Epithelial cell of proximal tubule (primary cell): ENCODE measurements at places on chromosomes 6 and 20.

- no peak for DNase-seq
Observed at GRCh38 chr20:14488756-14489479, 151.5 kb upstream of the FLRT3 start.

DNA sequence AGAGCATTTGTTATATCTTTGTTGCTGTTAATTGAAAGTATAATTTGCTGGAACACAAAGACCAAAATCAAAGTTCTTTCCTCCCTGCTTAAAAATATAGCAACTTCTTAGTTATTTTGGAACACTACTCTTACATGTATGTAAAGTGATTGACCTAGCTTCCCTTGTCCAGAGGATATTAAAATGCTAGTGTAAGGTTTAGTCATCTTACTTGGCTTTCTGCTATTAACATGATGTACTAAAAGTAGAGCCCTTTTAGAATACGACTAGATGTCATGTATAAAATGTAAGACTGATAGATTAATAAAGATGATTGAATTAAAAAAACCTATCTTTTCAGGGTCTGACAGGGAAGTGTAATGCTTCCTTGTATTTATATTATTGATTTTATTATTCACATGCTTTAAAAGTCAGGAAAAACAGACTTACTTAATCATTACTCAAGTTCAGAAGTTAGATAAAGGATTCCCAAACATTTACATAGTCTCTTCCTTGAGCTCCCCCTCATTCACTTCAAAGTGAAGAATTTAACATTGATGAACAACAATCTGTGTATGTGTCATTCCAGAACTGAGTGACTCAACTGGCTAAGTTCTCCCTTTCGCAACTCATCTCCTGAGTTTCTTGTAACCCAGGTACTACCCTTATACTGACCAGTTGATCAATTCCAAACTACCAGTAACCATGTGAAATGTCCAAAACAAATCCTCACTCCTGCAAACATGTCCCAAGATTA lies 50.9 kb downstream of the BTBD9 start:
- DNase-seq: peak; percentile 69

GRCh38 chr20:17473659-17474058 lies 57.5 kb downstream of the BFSP1 start:
- no peak for DNase-seq

GRCh38 chr20:24987873-24988835 lies 4.4 kb downstream of the APMAP start:
- DNase-seq: no peak

DNA sequence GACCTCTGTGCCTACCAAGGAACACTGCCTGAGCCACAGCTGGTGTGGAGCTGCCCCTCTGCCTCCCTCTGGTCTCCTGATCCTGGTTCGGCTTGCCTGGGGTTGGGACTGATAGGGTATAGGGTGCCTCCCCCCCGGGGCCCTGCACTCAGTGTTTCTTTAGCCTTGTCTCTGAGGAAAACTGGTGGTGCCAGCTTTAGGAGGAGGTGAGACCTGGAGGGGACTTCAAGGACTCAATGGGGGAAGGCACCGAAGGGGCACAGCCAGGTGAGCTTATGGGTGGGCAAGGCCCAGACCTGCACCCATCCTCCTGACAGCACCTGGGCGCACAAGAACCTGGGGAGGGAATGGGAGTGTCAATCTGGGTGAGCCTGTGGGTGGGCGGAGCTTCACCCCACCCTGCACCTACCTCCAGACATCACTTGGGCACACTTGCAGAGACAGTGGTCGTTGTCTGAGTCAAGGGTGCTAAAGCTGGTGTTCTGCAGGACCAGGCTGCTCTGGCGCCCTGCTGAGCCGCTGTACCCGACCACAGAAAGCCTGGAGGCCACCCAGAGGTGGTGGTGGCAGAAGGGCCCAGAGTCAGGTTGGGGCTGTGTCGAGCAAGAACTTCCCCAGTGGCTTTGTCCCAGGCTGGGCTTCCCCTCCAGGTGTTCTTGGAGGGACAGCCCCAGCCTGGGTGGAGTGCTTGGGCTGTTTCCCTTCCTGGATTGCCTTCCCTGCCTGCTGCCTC lies 40.5 kb downstream of the FAM110A start:
- DNase-seq: no peak

DNA sequence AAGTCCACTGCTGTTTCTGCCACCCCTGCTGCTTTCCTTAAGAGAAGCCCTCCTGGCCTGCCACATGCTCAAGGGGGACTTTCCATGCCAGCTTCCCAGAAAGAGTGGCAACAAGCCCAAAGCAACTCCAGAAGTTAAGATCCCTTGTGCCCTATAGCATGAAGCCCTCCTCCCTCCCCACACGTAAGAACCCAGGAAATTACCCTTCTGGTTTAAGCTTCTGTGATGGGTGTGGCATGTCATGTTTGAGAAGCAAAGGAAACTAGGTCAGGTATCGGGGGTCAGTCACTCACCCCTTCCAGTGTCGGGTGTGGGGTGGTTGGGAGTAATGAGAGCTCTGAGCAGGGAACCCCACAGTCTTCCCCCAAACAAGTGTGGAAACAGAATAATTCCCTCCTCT lies 196.1 kb downstream of the LRFN2 start:
- DNase-seq: no peak

DNA sequence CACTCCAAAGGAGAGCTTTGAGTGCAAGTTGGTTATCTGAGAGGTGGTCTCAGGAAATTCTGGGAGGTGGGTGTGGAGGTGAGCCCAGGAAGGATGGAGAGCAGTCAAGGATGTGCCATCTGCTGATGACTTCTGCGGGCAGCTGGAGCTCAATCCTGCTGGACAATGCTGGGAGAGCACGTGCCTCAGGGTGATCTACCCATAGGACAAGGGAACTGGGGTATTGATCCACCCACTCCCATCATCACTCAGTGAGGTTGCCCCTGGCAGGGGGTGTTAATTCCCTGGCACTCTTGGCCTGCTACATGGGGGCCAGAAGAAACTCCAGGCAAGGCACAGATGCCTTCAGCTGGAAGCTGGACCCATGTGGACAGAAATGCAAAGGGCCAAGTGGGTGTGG lies 7.1 kb upstream of the ZBP1 start:
- DNase-seq: no peak

DNA sequence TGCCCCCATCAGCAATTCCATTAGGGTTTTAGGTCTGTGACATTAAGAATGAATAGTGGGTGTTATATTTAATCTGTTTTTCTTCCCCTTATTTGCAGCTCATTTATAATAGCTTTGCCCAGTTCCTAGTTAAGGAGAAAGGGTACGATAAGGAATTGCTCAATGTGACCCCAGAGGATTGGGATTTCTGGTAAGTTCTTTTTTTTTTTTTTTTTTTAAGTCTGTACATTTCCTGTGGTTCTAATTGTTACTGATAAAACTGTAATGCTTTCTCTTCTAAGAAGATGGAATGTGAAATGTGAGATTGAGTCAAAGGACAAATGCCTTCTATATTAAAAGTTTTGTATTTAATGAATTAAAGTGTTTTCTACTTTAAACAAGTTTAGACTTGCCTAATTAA lies 5.5 kb downstream of the NT5DC1 start:
- DNase-seq: no peak

DNA sequence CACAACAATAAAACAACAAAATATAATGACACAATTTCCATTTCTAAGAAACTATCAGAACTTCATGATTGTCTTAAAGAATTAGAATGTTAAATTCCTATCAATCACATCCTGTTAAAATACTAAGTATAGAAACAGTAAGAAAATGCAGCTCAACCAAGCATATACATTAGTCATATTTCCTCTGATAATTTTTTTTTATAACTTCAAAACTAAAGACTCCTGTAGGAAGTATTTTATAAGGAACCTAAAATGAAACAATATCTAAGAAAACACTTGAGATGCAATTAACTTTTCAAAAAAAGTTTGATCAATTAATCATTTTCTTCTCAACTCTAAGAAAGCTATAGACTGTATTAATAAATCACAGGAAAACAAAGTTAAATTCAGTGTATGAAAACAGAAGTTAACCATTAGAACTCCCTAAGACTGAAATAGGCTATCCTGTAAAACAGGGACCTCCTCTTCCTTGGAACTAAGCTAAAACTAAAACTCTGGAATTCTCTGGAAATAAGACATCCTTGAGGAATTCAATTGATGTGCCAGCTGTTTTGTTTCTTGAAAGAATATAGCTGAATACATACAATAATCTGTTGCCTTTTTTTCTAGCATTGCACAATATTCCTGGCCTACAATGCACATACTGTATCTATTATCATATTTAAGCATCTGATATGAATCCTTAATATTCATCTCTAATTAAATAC lies 19.8 kb downstream of the FKBP5 start:
- no peak for DNase-seq

- no peak for DNase-seq
Observed at GRCh38 chr20:31758521-31758920, 19.4 kb downstream of the TPX2 start.

DNA sequence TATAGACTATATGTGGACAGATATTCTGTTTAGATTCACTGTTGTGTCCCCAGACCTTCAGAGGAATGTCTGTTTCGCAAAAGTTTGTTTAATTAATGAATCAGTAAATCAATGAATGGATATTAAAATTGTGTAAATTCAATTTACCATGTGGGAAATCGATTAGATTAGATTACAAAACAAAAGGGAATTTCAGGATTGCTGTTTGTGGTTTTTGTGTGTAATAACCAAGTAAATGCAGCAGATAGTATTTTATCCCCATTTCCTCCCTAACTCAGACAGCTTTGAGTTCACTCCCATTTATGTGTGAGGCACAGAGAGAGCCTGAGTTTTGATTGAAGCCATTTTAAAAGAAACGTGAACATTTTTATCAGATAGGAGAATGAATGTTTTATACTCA lies 214.8 kb downstream of the ADGB start:
- DNase-seq: no peak

DNA sequence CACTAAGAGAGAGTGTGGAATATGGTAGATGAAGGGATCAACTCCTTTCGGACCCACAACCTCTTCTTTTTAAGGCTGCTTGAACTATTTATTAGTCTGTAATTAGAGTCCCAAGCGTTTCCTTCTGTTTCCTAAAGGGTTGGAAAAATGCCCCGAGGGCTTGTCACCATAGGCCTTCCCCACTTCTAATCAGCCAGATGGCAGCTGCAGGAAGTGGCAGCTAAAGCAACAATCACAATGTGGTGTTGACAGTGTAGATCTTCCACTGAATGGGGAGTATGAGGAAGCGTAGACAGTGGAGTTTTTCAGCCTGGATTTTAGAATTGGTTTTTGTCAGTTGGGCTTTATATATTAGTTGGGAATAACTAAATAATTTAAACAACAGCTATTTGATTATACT lies 40.6 kb downstream of the SLC35D3 start:
- no peak for DNase-seq
